ENCODE measurements at places on chromosomes 6 and 20.

- DNase-seq: no peak
Measured at GRCh38 chr6:110055387-110055735, 77.2 kb downstream of the GPR6 start.

GRCh38 chr6:138187156-138187555 lies 25.4 kb downstream of the ARFGEF3 start:
- no peak for DNase-seq

DNA sequence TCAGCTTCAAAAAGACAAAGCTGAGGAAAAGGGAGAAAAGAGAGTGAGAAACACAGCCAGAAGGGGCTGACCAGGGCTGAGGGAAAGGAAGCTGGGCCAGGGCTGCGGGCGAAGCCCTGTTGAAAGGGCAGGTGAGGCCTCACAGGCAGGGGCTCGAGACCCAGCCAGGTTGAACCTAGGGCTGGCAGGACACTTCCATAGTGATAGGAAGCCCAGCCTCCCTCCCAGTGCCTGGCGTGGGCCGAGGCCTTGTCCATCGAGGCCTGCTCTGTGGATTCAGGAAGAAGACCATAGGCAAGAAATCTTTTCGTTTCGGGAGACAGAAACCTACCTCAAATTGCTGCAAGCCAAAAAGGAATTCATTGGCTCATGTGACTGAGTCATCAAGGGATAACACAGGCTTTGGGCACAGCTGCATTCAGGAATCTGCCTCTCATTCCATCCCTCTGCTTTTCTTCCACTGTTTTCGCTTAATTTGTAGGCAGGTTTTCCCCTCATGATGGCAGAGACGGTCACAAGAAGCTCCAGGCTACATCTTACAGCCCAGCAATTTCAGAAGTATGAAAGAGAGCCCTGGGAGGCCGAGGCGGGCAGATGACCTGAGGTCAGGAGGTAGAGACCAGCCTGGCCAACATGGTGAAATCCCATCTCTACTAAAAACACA lies 311.1 kb upstream of the SULF2 start:
- DNase-seq: no peak

DNA sequence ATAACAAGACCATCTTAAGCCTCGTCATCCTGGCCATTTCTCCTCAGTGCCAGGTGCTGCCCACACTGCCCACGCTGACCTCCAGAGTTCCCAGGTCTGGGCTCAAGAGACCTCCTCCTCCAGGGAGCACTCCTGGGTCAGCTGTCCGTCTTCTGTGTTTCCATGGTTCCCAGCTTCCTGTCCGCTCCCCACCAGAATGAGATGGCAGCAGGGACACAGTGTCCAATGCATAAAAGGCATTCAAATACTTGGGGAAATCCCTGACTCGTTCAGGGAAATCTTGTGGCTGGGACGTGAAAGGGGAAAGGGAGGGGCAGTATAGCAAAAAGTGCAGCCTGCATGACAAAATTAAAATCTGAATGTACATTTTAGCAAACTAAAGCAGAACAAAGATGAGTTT lies 54.3 kb downstream of the SLC23A2 start:
- DNase-seq: no peak

GRCh38 chr6:87251225-87251624 lies 71.2 kb upstream of the SMIM8 start:
- DNase-seq: no peak

DNA sequence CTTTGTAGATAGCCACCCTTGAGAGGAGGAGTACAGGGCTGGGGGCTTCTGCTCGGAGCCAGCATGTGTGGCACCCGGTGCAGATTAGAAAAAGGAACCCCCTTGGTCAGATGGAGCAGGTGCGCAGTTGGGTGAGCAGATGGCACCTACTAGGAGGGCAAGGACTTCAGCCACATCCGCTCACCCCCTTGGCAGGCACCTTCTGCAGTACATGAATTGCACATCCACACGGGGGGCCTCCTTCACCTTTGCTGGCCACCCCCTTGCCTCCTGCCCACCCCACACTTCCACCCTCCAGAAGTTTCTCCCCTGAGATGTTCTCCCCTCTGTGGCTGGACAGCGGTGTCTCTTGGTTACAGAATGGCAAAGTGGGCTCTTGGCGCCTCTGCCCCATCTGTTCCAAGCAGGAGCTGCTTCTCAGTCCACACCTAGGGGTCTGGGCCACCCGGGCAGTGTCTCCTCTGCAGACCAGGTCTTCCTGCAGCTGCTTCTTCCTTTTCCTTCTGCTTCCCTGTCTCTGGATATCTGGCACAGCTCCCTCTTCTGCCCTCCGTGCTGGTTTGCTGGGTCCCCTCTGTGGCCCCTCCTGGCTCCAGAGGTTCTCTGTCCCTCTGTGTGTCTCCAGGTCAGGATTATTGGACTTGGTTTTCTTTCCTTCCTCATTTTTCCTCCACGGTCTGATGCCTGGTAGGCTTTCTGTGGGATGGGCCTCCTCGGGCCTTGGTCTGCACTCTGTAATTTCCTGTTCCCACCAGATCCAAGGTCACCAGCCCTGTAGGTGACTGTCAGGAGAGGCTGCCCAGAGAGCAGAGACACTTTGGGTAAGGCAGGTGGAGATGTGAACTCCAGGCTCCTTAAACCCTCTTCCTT lies 4.1 kb downstream of the MDFI start:
- peak; percentile 73 for DNase-seq

DNA sequence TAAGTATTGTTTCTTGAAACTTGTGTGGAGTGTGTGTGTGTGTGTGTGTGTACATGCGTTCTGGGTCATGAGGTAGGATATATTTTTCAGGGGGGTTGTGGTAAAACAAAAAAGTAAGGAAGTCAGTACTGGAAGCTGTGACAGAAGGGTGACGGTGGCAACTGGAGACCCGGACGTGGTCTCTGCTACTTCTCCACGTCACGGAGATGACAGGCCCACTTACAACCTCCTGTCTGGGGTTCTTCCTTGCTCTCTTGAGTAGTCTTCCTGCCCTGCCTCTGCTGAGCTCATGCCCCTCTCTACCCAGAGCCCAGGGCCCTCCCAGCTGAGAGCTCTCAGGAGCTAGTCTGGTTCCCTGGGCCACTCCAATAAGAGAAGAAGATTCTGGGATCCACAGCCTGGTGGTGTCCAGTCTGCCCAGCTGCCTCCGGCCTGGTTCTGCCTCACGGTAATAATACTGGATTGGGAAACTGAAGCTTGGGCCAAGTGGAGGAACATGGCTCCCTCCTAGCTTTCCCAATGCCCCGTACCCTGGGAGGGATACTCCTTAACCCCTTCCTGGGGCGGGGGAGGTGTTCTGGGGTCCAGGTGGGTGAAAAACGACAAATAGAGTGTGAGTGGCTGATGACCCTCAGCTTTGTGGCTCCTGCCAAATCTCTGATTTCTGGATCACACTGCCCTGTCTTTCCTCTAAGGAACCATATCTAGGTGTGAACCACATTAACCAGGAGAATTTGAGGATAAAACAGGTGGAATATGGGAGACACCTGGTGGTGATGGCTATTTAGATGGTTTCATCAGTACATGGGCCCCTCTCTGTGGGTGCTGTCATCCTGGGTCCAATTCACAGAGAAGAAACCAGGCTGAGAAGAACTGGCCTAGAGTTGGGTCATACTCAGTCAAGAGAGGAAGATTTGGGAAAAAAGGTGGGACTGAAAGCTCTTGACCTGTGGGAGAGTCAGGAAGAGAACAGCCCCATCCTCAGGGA lies 27.2 kb downstream of the VEGFA start:
- DNase-seq: no peak

Data from osteoblast (primary cell).